ENCODE measurements at places on chromosomes 5 and 9.
A peak's percentile ranks its signal among the peaks of the same experiment; 100 is the strongest.

DNA sequence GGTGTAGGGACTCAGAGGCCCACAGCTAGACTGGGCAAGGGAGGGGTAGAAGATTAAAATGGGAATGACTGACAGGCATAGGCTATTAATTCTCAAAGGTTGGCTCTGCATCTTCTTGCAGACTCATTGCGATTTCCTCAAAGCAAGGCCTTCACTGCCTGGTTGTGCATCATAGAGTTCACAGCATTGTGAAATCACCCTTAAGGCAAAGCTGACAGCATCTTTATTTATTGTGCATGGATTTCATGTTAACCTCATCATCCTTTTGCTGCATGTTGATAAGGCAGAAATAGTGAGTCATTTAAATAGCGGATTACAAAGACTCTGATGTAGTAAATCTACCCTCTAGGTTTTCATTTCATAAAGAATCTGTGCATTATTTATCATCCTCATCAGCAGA is 13.6 kb upstream of the PALM2AKAP2 start:
- no peak for DNase-seq

DNA sequence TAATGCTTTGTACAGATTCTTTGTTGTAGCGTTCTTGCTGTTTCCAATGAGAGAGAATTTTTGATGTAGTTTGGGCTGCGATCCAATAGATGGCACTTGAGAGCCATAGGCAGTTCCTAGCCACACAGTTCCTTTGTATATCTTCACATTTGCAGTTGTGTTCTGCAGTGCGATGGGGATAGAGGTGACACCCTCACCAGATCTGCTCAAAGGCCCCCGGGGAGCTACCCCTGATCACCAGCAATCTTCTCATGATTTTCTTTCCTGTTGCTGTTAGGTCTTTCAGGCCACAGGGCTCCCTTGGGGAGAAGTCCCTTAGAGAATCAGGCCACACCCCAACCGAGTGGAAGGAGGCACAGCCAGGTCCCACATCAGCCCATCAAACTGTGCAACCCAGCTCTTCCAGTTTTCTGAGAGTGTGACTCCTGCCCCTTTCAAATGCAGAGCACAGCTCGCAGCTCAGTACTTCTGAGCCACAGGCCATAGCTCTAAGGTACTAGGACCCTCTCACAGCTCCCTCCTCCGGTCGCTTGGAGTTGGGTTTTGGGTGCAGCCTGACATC is 353.7 kb downstream of the SLCO4C1 start:
- no peak for DNase-seq

GRCh38 chr5:88836195-88836838 is 46.7 kb downstream of the MEF2C start:
- DNase-seq: peak; percentile 32

GRCh38 chr5:145887217-145887616 is 14.4 kb upstream of the GRXCR2 start:
- DNase-seq: no peak

- DNase-seq: peak; percentile 66
These were observed 20.5 kb upstream of the CCL28 start for GRCh38 chr5:43432486-43433375.

GRCh38 chr5:104096451-104096850 is 533.9 kb upstream of the NUDT12 start:
- no peak for DNase-seq

- DNase-seq: no peak
These were observed 222.5 kb downstream of the EPB41L4A start for GRCh38 chr5:112196584-112196983.

DNA sequence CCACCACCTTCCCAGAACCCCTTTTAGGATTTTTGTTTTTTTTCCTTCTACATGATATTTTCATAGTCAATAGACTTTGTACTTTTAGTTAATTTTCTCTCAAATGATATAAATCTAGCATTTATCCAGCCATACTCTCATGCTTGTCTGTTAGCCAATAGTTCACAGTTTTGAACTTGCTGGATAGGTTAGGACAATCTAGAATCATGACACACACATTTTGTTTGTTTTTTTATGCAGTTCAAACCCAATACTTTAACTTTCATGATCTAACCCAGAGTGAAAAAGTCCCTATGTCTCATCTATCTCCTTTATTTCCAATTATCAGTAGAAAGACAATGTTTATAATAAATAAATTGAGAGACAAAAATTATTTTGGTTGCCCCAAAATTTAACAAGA is 509.7 kb upstream of the DMAC1 start:
- no peak for DNase-seq

GRCh38 chr5:151130235-151130921 is 27.2 kb downstream of the ANXA6 start:
- DNase-seq: no peak

- DNase-seq: no peak
These were observed 532.1 kb upstream of the DMAC1 start for GRCh38 chr9:8331507-8332330.

DNA sequence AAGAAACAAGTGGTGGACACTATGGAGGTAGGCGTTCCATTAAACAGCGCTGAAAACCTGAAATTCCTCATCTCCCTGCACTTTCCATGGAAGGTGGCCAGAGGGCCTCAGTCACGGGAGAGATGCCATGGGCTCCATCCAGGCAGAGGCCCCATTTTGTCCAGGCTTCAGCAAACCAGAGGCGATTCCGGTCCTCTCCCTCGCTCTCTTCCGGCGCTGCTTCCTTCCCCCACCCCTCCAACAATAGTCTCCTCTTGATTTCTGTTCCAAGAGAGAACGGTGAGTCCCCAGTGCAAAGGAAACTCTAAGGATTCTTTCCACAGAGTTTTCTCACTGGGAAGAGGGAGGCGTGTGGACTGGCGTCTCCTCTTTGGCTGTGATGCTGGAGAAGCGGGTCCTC is 7.5 kb downstream of the ZNF366 start:
- peak; percentile 51 for DNase-seq

DNA sequence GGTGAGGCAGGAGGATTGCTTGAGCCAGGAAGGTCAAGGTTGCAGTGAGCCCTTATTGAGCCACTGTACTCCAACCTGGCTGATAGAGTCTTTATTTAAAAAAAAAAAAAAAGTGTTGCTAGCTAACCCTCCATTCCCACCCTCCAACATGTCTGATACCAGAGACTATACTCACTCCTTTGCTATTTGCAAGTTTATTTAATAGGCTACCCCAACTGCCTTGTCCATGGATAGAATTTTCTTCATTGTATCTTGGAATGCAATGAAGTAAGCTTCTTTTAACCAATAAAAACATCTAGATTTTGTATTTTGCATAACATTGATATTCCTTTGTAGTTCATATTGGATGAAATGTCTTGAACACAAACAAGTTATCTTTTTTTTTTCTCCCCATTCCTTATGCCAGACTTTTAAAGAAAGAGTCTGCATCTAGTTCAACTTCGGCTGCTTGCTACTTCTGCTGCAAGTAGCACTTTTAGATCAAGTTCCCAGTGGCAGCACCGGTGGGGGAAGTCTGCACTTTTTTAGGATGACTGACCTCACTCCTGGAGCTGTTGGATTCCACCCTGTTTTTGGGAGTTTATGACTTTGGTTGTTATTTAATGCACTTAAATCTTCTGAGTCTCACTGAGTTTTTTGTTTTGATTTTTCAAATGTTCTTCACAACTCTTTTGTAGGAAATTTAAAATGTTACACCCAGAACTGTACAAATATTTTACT is 112.5 kb downstream of the UHRF2 start:
- no peak for DNase-seq

- DNase-seq: no peak
These were observed 37.1 kb downstream of the NEUROG1 start for GRCh38 chr5:135498637-135498995.

GRCh38 chr5:171464829-171465228 is 45.4 kb downstream of the FGF18 start:
- DNase-seq: no peak

DNA sequence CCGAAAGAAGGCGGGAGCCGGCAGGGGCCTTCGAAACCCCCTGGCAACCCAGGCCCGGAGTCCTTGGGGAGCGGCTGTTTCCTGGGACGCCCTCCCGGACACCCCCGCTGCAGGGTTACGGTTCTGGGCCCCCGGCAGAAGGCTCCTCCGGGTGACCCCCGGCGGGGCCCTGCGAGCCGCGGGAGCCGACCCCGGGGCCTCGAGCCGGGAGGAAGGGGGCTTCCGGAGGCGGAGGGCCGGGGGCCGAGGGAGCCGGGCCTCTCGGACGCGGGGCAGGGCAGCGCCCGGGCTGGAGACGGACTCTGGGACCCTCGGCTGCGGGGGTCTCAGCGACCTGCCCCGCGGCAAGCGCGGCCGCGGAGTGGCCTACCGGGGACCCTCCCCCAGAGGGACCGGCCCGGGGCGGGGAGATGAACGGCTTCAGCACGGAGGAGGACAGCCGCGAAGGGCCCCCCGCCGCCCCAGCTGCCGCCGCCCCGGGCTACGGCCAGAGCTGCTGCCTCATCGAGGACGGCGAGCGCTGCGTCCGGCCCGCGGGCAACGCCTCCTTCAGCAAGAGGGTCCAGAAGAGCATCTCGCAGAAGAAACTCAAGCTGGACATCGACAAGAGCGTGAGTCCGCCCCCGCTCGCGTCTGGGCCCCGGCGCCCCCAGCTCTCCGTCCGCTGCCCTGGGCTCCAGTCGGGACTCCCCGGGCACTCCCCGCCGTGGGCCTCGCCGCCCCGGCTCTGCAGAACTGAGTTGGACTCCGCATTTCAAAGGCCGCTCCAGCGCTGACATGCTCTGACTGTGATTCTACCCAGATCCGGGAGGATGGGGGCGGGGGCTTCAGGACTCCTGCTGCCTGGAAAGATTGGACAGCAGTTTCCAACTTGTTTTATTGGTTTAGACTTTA is 645 bp downstream of the SAP30L start:
- peak; percentile 47 for DNase-seq

GRCh38 chr9:128026255-128026772 is 40.8 kb downstream of the NAIF1 start:
- no peak for DNase-seq

DNA sequence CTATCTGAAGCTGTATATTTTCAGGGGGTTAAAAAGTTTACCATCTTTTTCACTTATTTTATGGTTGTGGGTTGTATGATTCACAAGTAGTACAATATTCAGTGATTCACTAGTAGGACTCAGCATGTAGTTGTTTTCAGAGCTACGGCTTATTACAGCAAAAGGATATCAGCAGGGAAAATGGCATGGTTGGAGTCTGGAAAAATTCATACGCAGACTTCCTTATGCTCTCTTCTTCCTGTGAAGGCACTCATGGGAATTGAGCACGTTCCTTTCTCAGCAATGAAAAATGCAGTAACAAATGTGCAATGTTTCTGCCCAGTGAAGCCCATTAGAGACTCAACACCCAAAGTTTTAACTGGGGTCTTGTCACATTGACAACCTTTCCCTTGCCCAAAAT is 250.5 kb downstream of the KCNN2 start:
- no peak for DNase-seq

DNA sequence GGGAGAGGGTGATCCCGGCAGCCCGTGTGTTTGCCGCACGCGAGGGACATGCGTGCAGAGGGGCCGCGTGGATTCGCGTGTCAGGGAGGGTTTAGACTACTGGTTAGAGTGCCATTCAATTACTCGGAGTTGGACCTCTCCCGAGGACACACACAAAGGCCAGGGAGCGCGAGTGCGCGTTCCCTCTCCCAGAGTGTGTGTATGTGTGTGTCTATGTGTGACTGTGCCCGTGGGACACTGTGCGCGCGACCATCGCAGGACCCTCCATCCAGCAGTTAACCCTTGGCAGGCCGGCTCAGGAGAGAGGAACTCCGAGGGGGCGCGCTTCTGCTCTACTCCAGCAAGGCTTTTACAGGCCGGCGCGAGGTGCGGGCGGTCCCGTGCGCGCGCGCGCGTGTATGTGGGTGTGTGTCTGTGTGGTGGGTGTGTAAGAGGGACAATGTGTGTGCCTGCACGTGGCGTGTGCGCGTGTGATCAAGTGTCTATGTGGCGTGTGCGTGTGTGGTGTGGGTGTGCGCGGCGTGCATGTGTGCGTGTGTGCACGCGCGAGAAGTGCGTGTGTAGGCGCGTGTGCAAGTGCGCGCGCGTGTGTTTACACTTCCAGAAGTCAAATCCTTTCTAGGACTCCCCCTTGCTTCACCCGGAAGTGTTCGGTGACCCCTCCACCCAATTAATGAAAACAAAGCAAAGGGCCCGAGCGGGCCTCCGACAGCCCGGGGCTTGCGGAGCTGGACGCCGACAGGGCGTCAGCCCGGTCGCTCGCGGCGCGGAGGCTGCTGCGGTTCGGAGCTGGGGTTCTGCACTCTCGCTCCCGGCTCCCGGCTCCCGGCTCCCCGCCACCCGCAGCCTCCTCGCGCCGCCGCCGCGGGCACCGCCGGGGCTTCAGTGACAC is 75.3 kb upstream of the TBCA start:
- DNase-seq: no peak

- DNase-seq: no peak
These were observed 260.0 kb upstream of the ST8SIA4 start for GRCh38 chr5:101163088-101163487.

DNA sequence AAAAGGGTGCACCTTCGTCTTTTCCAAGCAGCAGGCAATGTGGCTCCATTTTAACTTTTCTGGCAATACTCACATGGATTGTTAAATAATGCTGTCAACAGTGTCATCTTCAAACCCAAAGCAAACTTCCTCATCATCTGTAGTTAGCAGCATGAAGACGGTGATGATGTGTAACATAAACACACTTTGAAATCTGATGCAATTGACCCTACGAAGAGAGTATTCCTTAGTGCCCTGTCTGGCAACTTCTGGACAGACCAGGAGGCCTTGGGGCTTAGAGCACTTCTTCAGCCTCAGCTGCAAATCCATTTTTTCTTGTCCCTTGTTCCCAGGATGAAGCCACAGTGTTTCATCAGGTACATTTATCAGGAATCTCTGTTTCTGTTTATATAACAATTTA is 149.1 kb downstream of the GHR start:
- no peak for DNase-seq

DNA sequence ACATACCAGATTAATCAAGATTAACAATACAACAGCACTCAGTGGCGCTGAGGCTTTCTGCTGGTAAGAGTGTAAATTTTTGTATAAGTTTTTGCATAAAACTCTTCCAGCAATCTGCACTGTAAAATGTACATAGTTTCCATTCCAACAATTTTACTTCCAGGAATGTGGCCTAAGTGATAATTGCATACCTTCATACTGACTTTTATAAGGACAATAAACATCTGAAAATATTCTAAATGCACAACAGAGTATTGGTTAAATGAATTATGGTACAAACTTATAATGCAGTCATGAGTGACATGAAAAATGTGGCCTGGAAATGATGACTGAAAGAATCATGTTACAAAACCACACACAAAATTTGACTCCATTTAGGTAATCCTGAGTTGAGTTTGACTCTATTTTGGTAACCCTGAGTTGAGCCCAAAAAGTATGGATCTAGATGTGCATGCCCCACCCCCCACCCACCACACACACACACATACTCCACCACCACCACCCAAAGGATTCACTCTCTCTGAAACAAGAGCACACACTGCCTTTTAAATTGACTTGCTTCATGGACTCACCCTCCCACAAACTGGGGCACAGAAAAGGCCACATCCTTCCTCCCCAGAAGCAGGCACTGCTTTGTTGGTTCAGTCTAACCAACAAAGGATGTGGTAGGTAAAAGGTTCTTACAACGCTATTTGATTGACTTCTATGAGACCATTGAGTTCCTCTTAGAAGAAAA is 137.6 kb downstream of the SUSD1 start:
- DNase-seq: no peak

Measured in left ventricle myocardium inferior (tissue), 1 donor.